ENCODE measurements at places on chromosomes 6 and 20. TPM values are rescaled to one million over a fixed set of nuclear protein-coding genes. Genes with fewer than 3 reads are reported as not detected.

- DNase-seq = no peak
- peaks cover 1% of the 10 kb centered on the region for H3K4me1 ChIP-seq
- H3K4me3 ChIP-seq = no peak overlapping the region
- H3K27me3 ChIP-seq = peaks cover 26% of the 10 kb centered on the region
- H3K27ac ChIP-seq = no peak overlapping the region
Observed at GRCh38 chr20:62216636-62217566, 3.2 kb downstream of the HRH3 start.

GRCh38 chr20:3935295-3935955 lies 46.2 kb downstream of the PANK2 start:
- peaks cover 21% of the 10 kb centered on the region for H3K4me1 ChIP-seq
- H3K36me3 ChIP-seq = peaks cover 34% of the 10 kb centered on the region

- H3K27ac ChIP-seq = no peak within 1 kb of the TSS
- H3K4me3 ChIP-seq = no peak within 1 kb of the TSS
- no peak for DNase-seq
Observed at GRCh38 chr6:160121558-160121957, at the start of gene SLC22A1. Gene SLC22A1, plus strand, starts transcription at chr6:160121815. Its CDS starts 121 bp downstream, at chr6:160121936.

DNA sequence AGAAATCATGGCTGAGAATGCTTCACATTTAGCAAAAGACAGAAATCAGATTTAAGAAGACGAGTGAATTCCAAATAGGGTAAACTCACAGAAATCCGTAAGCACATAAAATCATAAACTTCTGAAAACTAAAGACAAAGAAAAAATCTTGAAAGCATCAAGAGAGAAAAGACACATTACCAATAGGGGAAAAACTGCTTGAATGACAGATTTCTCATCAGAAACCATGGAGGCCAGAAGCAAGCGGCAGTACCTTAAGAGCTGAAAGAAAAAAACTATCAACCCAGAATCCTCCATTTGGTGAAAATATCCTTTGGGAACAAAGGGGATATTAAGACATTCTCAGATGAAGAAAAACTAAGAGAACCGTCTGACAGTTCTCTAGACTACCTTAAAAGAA lies 66.6 kb upstream of the EMILIN3 start:
- no peak overlapping the region for H3K4me3 ChIP-seq
- no peak for DNase-seq
- no peaks in the 10 kb centered on the region for H3K27me3 ChIP-seq
- peaks cover 44% of the 10 kb centered on the region for H3K4me1 ChIP-seq
- no peak overlapping the region for H3K27ac ChIP-seq

- no peak for DNase-seq
- H3K27ac ChIP-seq = no peak overlapping the region
- H3K4me3 ChIP-seq = no peak overlapping the region
- H3K27me3 ChIP-seq = no peaks in the 10 kb centered on the region
Observed at GRCh38 chr6:53432318-53433161, 83.8 kb upstream of the ELOVL5 start.

- H3K4me1 ChIP-seq = no peaks in the 10 kb centered on the region
- H3K27me3 ChIP-seq = no peaks in the 10 kb centered on the region
- no peak overlapping the region for H3K27ac ChIP-seq
- DNase-seq = no peak
- H3K36me3 ChIP-seq = no peaks in the 10 kb centered on the region
- H3K4me3 ChIP-seq = no peak overlapping the region
Observed at GRCh38 chr6:90993770-90994169, 406.9 kb upstream of the MAP3K7 start.

DNA sequence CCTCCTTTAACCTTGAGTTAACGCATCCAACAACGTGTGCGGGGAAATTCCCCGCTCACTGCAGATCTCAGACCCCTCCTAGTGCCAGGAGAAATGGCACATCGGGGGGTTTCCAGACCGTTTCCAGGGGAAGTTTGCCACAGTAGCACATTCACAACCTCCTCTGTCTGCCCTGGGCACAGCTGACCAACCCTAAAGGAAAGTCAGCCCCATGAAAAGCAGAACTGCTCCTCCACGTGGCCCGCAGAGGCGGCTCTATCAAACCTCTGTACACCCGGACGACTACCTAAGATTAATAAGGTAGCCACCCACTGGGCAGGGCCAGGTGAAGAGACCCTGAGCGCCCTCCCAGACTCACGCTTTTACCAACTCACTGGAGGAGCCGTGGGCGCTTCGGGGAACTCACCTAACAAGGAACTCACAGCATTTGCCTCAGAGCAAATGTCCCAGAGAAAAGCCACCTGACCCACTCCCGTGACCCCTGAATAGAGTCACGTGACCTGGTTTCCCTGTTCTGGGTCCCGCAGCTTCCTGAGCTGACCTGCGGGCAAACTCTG lies 93.1 kb downstream of the PRND start:
- peaks cover 81% of the 10 kb centered on the region for H3K36me3 ChIP-seq
- peak overlapping the region; percentile 96 for H3K4me3 ChIP-seq
- peak overlapping the region; percentile 98 for H3K27ac ChIP-seq
- peak; percentile 67 for DNase-seq
- no peaks in the 10 kb centered on the region for H3K27me3 ChIP-seq

GRCh38 chr20:56890011-56890410 lies 260.9 kb downstream of the TFAP2C start:
- H3K27ac ChIP-seq = no peak overlapping the region
- peaks cover 12% of the 10 kb centered on the region for H3K4me1 ChIP-seq
- H3K27me3 ChIP-seq = no peaks in the 10 kb centered on the region
- H3K36me3 ChIP-seq = no peaks in the 10 kb centered on the region
- no peak overlapping the region for H3K4me3 ChIP-seq

Gene SPATS1
- total RNA-seq = not detected

Gene EYA2
- 0.15 TPM for total RNA-seq

Gene CST4
- total RNA-seq = not detected
